ENCODE measurements at places on chromosomes 2 and 18. TPM values are rescaled to one million over a fixed set of nuclear protein-coding genes. Genes with fewer than 3 reads are reported as not detected.
A peak's percentile ranks its signal among the peaks of the same experiment; 100 is the strongest.

The TUBA3D gene
- not detected for total RNA-seq

DNA sequence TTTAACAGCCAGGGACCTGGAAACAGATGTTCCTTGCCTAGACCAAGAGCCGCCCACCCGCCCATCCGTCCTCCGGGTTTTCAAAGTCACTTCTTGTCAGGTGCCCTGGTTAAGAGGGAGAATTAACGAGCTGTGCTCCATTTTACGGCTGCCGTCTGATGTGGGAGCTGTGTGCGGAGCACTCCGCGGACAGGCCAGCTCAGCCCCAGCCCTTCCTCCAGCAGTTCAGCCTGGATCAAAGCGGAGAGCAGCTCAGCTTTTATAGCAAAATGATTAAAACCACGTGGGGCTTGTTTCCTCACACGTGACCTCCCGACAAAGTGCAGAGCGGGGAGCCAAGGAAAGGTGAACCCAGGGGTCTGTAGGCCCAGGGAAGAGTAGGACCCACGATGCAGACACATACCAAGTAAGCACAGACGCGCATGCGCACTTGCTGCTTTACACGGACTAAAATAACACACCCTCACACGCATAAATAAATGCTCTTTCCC is 46.1 kb upstream of the PKDCC start:
- no peak overlapping the region for H3K27ac ChIP-seq
- DNase-seq: no peak
- peaks cover 3% of the 10 kb centered on the region for H3K27me3 ChIP-seq
- no peaks in the 10 kb centered on the region for H3K4me1 ChIP-seq
- H3K4me3 ChIP-seq: no peak overlapping the region

- DNase-seq: peak; percentile 76
- H3K4me3 ChIP-seq: no peak overlapping the region
- peaks cover 4% of the 10 kb centered on the region for H3K36me3 ChIP-seq
- H3K27me3 ChIP-seq: no peaks in the 10 kb centered on the region
- H3K27ac ChIP-seq: peak overlapping the region; percentile 31
- peaks cover 55% of the 10 kb centered on the region for H3K4me1 ChIP-seq
Observed at GRCh38 chr2:201194097-201194496, 11.2 kb downstream of the CASP10 start.

GRCh38 chr2:65320042-65320725 is 92.6 kb downstream of the ACTR2 start:
- H3K4me3 ChIP-seq: no peak overlapping the region
- peaks cover 5% of the 10 kb centered on the region for H3K27me3 ChIP-seq
- H3K27ac ChIP-seq: no peak overlapping the region
- DNase-seq: no peak

The SAG gene
- total RNA-seq: 0.17 TPM

GRCh38 chr2:37344453-37345361 is at the start of gene QPCT:
QPCT (plus strand) TSS chr2:37344630; CDS start chr2:37344732, 102 bp downstream.
- no peaks in the 10 kb centered on the region for H3K36me3 ChIP-seq
- H3K4me1 ChIP-seq: peaks cover 25% of the 10 kb centered on the region
- peaks cover 3% of the 10 kb centered on the region for H3K27me3 ChIP-seq
- DNase-seq: peak; percentile 79

DNA sequence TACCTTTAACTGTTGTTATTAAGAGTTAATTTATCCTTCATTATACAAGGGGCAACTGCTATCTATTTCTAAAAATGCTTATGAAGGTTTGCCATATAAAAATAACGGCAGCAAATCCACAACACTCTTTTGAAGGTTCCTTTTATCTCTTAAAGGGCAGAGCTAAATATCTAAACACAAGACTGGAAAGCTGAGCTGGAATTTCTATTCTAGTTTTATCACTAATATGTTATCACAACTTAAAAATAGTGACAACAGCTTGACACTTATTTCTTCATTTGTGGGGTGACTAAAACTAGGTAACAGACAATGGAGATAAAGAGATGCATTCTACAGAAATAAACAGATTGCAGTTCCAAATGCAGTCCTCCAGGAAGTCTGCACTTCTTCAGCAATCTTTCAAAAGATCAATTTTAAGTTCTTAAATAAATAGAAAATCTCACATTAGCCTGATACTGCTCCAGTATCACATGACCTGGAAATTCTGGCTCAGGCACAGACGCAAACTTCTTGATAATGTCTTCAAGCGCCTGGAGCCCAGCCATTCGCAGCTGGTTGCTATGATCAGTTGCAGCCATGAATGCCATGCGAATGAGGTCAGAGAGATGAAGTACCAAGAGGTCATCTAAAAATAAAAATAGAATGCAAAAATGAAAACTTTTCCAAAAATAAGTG is 54.0 kb upstream of the STRN start:
- no peaks in the 10 kb centered on the region for H3K4me1 ChIP-seq
- peaks cover 83% of the 10 kb centered on the region for H3K36me3 ChIP-seq
- H3K27me3 ChIP-seq: no peaks in the 10 kb centered on the region
- no peak overlapping the region for H3K4me3 ChIP-seq
- no peak for DNase-seq

The CD226 gene
- 2.6 TPM for total RNA-seq

The STPG4 gene
- 0.90 TPM for total RNA-seq

DNA sequence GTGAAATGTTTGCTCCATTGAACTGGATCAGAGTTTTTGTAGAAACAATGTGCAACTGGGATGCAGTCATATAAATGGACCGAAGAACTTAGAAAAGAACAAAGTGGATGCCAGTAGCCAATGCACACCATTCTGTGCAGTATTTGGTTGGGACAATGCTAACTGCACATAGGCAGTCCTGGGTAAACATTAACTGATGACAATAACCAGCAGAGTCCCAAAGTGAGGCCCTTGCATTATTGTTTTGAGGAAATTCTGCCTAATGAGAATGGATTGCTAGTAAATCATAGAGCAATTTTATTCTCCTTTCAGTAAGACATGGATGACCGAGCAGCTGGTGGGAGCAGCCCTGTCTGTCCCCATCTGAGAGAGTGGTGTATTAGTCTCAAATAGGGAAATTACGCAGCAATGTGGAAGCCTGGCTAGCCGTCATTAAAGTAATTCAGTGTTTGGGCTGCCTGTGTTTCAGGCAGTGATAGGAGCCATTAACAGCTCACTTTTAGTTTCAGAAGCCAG is 94.9 kb downstream of the KCTD1 start:
- H3K27ac ChIP-seq: no peak overlapping the region
- no peaks in the 10 kb centered on the region for H3K4me1 ChIP-seq
- no peak overlapping the region for H3K4me3 ChIP-seq
- no peak for DNase-seq

DNA sequence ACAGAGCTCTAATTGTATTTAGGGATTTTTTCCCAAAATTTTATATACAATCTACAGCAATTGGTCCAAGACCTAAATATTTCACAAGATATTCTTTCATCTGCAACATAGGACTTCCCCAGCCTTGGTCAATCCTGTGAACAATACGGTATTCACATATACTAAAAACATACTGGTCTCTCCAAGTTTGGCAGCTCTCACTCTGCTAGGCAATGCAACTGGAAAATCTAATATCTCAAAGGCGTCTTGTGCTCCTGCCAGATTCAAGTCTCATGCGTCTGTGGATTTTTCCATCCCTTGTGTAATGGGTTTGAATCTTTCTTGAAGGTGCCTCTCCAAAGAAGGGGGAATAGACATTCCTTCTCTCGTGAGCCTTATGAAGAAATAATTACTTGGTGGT is 27.4 kb upstream of the MBOAT2 start:
- no peaks in the 10 kb centered on the region for H3K27me3 ChIP-seq
- H3K4me3 ChIP-seq: no peak overlapping the region
- no peaks in the 10 kb centered on the region for H3K36me3 ChIP-seq
- H3K4me1 ChIP-seq: no peaks in the 10 kb centered on the region
- H3K27ac ChIP-seq: no peak overlapping the region

GRCh38 chr2:72109904-72110303 is 37.8 kb downstream of the CYP26B1 start:
- no peak for DNase-seq
- no peaks in the 10 kb centered on the region for H3K4me1 ChIP-seq
- H3K27me3 ChIP-seq: no peaks in the 10 kb centered on the region

DNA sequence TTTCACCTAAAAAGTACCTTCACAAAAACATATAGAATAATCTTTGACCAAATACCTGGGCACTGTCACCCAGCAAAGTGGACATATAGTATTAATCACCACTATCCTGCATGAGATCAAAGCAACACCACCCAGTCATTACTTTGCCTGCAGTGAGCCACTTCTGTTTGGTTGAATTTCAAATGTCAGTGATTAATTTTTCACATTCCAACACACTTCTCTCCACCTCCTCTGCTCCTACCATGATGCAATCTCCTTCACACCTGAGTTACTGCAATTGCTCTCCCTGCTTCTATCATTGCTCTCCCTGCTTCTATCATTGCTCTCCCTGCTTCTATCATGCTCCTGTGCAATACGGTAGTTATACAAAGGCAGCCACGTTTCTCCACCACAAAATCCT is 106.1 kb upstream of the NETO1 start:
- no peaks in the 10 kb centered on the region for H3K36me3 ChIP-seq
- H3K27ac ChIP-seq: no peak overlapping the region
- no peaks in the 10 kb centered on the region for H3K27me3 ChIP-seq
- no peaks in the 10 kb centered on the region for H3K4me1 ChIP-seq
- H3K4me3 ChIP-seq: no peak overlapping the region
- no peak for DNase-seq

The LCT gene
- 0.10 TPM for total RNA-seq

DNA sequence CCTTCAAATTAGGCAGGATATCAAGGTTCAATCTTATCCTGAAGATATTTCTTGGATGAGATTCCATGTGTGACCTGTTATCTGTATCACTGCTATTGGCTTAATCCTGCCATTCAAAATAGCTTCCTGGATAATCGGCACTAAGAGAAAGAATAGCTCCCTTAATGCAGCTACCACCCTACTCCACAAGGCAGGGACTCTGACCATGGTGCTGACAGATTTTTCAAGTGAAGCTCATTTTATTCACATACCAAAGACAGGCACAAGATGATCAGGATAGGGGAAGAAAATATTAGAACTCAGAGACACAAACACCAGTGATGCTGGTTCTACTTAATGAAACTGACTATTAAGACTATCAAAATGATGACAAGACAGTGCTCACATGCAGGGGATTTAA is 74.9 kb downstream of the ORC4 start:
- H3K36me3 ChIP-seq: peaks cover 7% of the 10 kb centered on the region
- no peaks in the 10 kb centered on the region for H3K27me3 ChIP-seq
- H3K4me1 ChIP-seq: no peaks in the 10 kb centered on the region
- no peak overlapping the region for H3K4me3 ChIP-seq
- DNase-seq: no peak

The COL4A4 gene
- total RNA-seq: 34.6 TPM

The FEZ2 gene
- total RNA-seq: 27.4 TPM

The NAT8 gene
- not detected for total RNA-seq

GRCh38 chr2:60047944-60048525 is 505.4 kb downstream of the BCL11A start:
- no peaks in the 10 kb centered on the region for H3K4me1 ChIP-seq
- H3K36me3 ChIP-seq: no peaks in the 10 kb centered on the region
- no peak for DNase-seq
- H3K27me3 ChIP-seq: no peaks in the 10 kb centered on the region

- no peak overlapping the region for H3K4me3 ChIP-seq
- no peaks in the 10 kb centered on the region for H3K36me3 ChIP-seq
- no peak for DNase-seq
- H3K27ac ChIP-seq: no peak overlapping the region
Observed at GRCh38 chr2:229001196-229001595, 269.9 kb downstream of the PID1 start.

- H3K4me3 ChIP-seq: no peak overlapping the region
- no peaks in the 10 kb centered on the region for H3K27me3 ChIP-seq
- no peak for DNase-seq
Observed at GRCh38 chr18:62196980-62197379, 9.9 kb downstream of the RELCH start.

GRCh38 chr2:26430826-26431225 is 29.1 kb downstream of the DRC1 start:
- H3K4me3 ChIP-seq: no peak overlapping the region
- no peak for DNase-seq
- no peak overlapping the region for H3K27ac ChIP-seq
- H3K4me1 ChIP-seq: no peaks in the 10 kb centered on the region
- no peaks in the 10 kb centered on the region for H3K36me3 ChIP-seq

GRCh38 chr2:239802185-239802649 is 222.9 kb downstream of the NDUFA10 start:
- H3K27me3 ChIP-seq: no peaks in the 10 kb centered on the region
- H3K36me3 ChIP-seq: no peaks in the 10 kb centered on the region
- no peak overlapping the region for H3K4me3 ChIP-seq
- H3K4me1 ChIP-seq: no peaks in the 10 kb centered on the region
- H3K27ac ChIP-seq: no peak overlapping the region
- no peak for DNase-seq

The RTP5 gene
- total RNA-seq: not detected

The CIDEA gene
- total RNA-seq: not detected

- H3K27ac ChIP-seq: no peak overlapping the region
- no peak for DNase-seq
- H3K4me1 ChIP-seq: no peaks in the 10 kb centered on the region
- H3K36me3 ChIP-seq: no peaks in the 10 kb centered on the region
Observed at GRCh38 chr2:18159896-18160295, 281.4 kb downstream of the KCNS3 start.

The MOGAT1 gene
- total RNA-seq: not detected

- no peaks in the 10 kb centered on the region for H3K27me3 ChIP-seq
- H3K4me1 ChIP-seq: no peaks in the 10 kb centered on the region
- no peak overlapping the region for H3K4me3 ChIP-seq
- no peak for DNase-seq
- no peaks in the 10 kb centered on the region for H3K36me3 ChIP-seq
Observed at GRCh38 chr2:194205568-194206227, 1451.3 kb upstream of the SLC39A10 start.

- H3K27ac ChIP-seq: no peak overlapping the region
- H3K36me3 ChIP-seq: no peaks in the 10 kb centered on the region
- H3K4me1 ChIP-seq: no peaks in the 10 kb centered on the region
- H3K4me3 ChIP-seq: no peak overlapping the region
Observed at GRCh38 chr18:56377231-56377630, 261.2 kb downstream of the TXNL1 start.

GRCh38 chr2:234500394-234501006 is 3.6 kb upstream of the ARL4C start:
- no peaks in the 10 kb centered on the region for H3K36me3 ChIP-seq
- H3K27me3 ChIP-seq: no peaks in the 10 kb centered on the region
- peaks cover 8% of the 10 kb centered on the region for H3K4me1 ChIP-seq
- H3K4me3 ChIP-seq: no peak overlapping the region
- peak; percentile 92 for DNase-seq
- H3K27ac ChIP-seq: no peak overlapping the region

DNA sequence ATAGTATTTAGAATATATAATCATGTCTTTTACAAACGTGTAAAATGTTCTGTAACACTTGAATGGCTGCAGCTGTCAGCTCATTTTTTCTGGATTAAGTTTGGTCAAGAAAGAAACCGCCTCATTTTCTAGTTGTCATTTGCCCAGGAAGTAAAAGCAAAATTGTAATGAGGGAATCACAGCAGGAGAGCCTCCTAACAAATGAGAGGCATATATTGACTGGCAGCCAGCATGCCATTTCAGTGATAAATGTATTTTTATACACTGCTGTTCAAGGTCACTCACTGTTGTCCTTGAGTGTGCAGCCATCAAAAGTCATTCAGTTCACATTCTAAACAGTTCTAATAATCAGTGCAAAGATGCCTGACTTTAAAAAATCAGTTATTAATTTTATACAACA is 144.3 kb upstream of the BOD1L2 start:
- no peaks in the 10 kb centered on the region for H3K36me3 ChIP-seq
- no peak overlapping the region for H3K27ac ChIP-seq
- DNase-seq: no peak
- H3K27me3 ChIP-seq: no peaks in the 10 kb centered on the region
- no peak overlapping the region for H3K4me3 ChIP-seq
- H3K4me1 ChIP-seq: no peaks in the 10 kb centered on the region

The MC5R gene
- total RNA-seq: not detected

- no peaks in the 10 kb centered on the region for H3K36me3 ChIP-seq
- no peaks in the 10 kb centered on the region for H3K27me3 ChIP-seq
- no peak overlapping the region for H3K27ac ChIP-seq
- no peak overlapping the region for H3K4me3 ChIP-seq
Observed at GRCh38 chr2:12982149-12982584, 265.4 kb downstream of the TRIB2 start.

The ATP5F1A gene
- 247 TPM for total RNA-seq
